RKO (cell line): ENCODE measurements at places on chromosomes 5 and 9.
A peak's percentile ranks its signal among the peaks of the same experiment; 100 is the strongest.

- no peak for DNase-seq
These were observed 125.1 kb upstream of the LHFPL2 start for GRCh38 chr5:78773655-78774054.

DNA sequence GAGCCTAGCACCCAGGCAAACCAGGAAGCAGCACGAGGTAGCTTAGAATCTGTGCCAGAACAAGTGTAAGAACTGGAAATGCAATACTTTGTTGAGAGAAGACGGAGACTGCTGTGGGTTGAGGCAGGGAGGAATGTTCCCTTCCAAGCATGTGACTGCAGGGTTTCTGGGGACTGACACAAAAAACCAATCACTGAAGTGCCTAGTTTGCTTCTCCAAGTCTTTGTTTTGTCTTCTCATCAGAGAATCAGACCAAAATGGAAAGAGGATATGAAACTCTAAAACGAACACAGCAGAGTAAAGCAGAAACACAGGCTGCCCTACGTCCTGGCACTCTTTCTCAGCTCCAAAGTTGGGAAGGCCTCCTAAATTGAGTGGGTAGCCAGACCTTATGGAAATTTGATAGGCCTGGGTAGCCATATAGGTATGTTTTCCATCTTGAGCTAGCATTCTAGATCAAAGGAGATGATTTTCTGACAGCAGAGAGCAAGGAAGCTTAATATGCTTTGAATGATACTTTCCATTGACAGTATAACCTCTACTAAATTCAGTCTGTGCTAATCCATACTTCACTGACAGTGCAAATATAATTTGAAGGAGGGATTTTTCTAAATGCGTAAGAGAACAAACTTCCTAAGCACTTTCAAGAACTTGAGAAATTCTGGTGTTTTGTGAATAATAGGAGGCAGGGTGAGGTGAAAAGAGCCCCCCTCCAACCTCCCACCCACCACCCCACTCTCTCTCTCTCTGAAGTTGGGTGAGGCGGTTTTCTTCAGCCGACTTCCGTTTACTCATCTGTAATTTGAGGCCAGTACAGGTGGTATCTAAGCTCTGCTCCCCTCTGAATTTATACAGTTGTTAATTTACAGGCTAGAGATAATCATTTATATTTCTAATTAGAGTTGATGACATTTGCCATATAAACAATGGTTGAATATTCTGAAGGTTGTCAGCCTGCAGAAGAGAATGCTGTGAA is 5.5 kb downstream of the ADRB2 start:
- DNase-seq, result no peak

GRCh38 chr9:125121146-125121545 is 22.2 kb downstream of the SCAI start:
- DNase-seq, result no peak

- no peak for DNase-seq
These were observed 51.4 kb upstream of the PDZD2 start for GRCh38 chr5:31587546-31587945.

GRCh38 chr5:66143473-66144073 is 527 bp upstream of the SREK1 start:
- DNase-seq, result no peak

GRCh38 chr9:17135295-17136160 is 688 bp downstream of the CNTLN start:
- peak; percentile 63 for DNase-seq

- no peak for DNase-seq
These were observed 531.1 kb downstream of the RASEF start for GRCh38 chr9:82531795-82532194.

DNA sequence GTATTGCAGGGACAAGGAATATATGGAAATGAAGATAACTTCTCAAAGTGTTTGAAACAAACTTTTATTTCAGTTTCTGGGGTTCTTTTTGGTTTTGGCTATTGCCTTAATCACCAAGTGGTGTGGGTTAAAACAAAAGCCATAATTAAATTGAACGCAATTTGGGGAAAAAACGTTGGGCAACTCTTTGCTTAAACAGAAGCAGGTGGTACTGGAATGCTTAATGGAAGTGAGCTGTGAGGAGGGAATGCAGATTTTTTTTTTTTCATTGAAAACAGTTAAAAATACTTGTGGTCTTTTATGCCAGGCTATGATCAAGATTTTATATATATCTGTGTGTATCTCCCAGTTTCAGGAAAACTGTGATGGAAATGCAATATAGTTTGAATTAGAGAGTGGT is 195.7 kb upstream of the TUT7 start:
- DNase-seq, result no peak

- DNase-seq, result peak; percentile 7
These were observed 518.2 kb downstream of the TLR4 start for GRCh38 chr9:118222375-118222774.

GRCh38 chr9:123357743-123358059 is 1.7 kb downstream of the CRB2 start:
- no peak for DNase-seq

DNA sequence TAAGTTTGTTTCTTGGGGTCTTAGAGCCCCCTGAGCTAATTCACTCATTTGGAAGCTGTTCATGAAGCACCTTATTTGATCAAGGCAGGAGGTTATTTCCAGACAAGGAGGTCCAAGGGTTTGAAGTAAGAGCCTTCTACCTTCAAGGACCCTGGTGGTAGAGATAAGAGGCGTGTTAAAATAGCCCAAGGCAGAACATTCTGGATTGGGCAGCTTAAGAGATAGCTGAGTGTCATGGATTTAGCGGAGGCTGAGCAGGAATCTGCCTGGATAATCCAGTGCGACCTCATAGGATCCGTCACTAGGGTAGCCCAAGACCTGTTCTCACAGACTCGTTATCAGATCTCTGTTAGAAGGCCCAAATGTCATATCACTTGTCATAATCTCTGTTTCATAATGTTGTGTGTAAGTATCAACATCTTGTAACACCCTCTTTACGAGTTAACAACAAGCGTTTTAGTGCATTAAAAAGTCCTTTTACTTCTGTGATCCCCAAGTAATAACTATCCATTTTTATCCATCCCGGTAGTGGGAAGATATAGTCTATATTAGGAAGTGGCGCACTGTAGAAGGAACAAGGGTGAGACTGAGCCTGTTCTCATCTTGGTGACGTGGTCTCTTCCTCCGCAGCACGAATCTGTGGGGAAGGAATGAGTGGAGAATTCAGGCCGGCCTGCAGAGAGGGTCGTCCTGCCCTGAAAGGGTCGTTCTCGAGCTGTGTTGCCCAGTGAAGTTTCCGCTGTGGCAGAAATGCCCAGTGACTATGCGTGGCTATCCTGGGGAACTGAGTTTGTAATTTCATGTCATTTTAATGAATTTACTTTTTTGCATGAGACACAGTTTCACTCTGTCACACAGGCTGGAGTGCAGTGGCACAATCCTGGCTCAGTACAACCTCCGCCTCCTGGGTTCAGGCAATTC is 28.8 kb downstream of the SLC25A25 start:
- no peak for DNase-seq

GRCh38 chr9:116842658-116843057 is 155.6 kb downstream of the TRIM32 start:
- DNase-seq, result no peak

- no peak for DNase-seq
These were observed 19.4 kb upstream of the FBP2 start for GRCh38 chr9:94613003-94613402.

DNA sequence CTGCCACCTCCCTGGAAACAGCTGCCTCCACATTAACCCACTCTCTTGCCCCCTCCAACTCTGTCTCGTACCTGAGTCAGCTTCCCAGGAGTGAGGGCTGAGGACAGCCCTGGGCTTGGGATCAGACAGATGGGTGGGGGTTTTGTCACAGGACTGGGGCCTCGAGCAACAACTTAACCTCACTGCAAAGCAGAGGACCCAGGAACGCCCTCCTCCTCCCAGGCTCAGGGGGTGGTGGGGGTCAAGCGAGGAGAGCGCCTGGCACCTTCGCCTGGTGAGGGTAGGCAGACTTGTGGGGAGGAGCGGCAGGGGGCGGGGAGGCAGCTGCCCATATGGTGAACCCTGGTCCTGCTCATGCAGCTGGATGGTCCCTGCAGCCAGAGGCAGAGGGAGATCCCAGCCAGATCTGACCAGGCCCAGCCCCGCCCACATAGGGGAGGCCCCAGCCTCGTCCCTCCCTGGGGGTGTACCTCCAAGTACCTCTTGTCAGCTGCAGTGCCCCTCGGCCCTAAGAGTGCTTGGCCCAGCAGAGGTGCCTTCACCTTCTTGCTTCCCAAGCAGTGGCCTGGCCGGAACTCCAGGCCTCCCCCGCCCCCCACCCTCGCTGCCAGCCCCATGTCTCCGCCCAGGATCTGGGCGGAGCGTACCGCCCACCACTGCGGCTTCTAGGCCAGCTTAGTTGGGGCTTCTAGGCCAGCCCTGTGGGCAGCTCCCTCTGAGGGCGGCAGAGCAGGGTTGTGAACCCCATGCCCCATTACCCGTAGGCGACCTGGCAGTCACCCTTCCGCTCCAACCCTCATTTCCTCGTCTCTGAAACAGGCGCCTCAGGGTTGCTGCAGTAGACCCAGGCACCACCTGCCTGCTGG is at the start of gene SARDH:
SARDH (minus strand) TSS at position 579 of the 866 bp plus-strand sequence. CDS start 4,179 bp downstream, outside the sequence.
- no peak for DNase-seq

- peak; percentile 77 for DNase-seq
These were observed 21.0 kb upstream of the RAB14 start for GRCh38 chr9:121222524-121223171.

- DNase-seq, result no peak
These were observed 31.6 kb downstream of the ADRA1B start for GRCh38 chr5:159947708-159948358.

- no peak for DNase-seq
These were observed 139.3 kb downstream of the RAB3C start for GRCh38 chr5:58722160-58722559.

- DNase-seq, result no peak
These were observed 747 bp downstream of the TRPM3 start for GRCh38 chr9:71120501-71121247.

DNA sequence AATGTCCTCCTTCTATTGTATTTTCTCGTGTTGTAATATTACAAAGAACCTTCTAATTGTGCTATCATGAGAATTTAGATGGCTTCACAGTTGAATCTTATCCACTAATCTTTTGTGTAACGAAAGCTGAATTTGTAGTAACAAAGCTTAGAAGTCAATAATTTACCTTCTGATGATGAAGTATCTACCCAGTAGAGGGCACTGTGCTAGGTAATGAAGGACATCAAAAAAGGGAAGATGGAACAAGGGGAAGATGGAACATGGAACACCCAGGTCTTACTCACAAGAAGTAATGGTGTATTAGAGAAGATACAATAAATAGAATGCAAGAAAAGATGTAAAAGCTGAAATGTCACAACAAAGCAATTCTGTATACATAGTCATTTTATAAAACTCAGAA is 131.0 kb upstream of the CCNG1 start:
- DNase-seq, result peak; percentile 34

DNA sequence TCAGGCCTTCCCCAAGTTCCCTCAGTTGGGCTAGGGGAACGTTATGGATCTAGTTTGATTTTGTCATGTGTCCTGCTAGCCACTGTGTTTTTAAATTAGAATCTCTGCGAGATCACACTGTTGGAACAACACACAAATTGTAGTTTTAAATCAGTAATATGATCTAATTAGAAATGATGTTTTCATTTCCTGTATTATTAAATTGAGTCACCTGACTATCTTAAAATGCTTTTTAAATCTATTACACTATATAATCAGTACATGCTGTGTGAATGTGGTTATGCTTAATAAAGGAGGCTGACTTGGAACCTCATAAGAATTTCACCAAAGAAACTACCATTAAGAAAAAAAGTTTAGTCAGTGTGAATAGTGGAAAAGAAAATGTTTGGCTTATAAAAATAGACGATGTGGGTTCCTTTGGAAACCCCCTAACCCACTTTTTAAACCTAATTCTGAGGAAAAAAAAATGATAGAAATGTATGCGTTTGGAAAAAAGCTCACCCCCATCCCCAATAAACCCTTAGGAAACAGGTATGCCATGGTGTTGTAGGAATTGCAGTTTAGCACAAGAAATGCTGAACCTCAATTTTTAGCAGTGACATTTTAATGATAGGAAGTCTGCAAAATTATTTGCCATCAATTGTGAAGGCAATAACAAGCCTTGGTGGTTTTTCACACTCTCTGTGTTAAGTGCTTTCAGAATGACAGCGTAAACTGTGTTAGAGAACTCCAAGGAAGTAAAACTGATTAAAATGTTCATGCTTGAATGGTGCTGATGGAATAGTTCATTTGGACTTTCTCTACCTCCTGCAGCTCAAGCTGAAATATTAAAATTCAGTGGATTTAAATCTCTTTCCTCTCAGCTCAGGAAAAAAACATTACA is 59.0 kb downstream of the TLE4 start:
- DNase-seq, result no peak

DNA sequence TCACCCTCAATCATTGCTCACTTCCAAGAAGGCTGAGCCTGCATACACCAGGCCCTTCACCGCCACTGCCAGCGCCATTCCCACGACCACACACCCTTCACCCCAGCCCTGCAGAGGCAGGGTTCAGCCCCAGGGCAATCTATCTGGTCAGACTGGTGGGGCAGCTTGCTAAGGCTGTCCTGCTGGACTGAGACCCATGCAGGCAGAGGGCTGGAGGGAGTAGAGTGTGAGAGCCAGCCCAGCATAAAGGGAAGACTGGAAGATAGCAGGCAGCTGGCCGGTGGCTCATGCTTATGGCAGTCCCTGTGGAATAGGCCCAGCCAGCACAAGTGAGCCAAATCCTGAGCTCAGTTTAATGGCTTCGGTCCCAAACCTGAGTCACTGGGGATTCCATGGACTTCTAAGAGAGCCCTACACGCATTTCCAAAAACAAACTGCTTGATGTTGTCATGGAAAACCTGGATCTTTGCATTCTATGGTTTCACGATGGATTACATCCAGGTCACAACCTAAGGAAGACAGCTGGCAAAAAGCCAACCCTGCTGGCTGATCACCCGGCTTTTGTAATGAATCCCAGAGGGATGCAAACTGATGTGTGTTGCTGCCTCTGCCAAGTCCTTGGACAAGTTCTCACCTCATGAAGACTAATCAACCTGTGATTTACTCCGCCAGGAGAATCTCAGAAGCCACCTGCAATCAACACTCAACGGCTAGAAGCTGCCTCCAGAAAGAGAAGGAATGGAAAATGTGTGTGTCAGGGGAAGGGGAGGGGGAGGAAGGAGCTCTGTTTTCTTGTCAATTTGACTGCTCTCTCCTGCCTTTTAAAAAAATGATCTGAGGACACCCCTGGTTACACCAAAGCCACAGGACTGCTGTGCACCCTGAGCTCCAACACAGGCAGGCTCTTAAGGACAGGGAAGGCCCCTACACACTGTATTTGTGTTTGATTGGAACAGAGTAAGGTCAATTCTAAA is 143.6 kb downstream of the LHFPL2 start:
- DNase-seq, result peak; percentile 65

GRCh38 chr9:124297551-124297901 is 39.8 kb downstream of the NEK6 start:
- peak; percentile 46 for DNase-seq
